ENCODE measurements at places on chromosomes 16 and 17.

- no peak for DNase-seq
Observed at GRCh38 chr16:66293207-66293735, 73.2 kb upstream of the CDH5 start.

DNA sequence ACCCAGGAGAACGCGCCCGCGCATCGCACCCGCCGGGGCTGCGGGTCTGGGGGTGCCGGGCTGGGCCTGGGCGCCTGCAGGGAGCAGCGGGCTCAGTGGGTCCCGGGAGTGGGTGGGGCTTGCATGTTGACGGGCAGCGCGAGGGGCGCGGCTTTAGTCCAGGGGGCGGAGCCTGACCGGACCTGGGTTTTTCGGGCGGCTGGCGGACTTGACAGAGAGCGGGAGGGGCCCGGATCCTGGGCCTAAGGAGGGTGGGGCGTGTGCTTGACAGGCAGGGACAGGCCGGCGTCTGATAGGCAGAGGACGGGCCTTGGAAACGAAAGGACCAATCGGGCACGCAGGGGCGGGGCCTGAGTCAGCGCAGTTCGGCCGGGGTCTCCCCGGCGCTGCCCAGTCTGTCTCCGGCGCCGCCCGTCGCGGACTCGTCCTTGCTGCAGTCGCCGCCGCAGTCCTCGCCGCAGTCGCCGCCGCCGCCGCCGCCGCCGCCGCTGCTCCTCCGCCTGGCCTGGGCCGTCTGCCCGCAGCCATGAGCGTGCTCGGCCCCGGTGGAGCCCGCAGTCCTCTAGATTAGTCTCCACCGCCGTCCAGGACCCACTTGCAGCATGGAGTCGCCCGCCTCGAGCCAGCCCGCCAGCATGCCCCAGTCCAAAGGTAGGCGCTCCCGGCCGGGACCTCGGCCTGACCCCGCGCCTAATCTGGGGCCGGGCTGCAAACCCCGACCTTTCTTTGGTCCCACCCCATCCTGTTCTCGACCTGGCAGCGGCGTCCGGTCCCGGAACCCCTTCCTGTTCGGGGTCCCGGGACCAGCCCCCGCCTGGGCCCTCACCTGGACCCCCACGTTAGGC is at the start of gene MAP2K3:
Gene MAP2K3 (plus strand): TSS at position 393 of the 845 bp plus-strand sequence. CDS start 210 bp downstream, at position 603.
- peak; percentile 96 for DNase-seq

DNA sequence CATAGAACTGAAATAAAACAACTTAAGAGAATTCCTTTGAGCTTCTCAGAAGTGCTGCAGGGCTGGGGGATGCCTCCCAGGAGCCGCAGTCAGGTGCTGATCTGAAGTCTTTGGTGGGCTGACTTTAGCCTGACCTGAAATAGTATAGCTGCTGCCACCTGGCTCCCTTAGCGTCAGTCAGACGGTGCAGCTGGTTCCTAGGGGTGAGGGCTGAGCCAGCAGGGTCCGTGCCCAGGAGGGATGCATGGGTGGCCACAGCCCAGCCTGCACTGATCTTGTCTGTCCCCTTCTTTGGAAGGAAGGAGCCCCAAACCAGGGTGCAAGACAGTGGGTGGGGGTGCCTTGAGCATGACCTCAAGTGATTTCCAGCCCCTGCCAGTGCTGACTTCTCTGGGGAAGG is 11.5 kb downstream of the MAPT start:
- no peak for DNase-seq

DNA sequence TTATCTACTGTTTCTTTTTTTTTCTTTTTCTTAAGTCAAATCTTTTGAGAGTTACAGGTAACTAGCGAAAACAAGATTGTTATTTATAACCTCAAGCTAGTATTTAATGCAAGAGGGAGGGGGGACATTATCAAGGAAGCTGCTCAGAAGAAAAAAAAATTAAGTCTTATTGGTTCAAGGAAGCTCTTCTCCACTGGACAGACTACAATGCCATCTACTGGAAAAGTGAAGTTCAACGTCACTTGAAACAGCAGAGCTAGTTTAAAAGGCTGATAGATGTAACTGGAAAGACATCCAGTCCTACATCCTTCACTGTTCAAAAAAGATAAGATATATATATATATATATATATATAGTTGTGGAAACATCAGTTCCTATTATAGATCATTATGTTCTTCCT is 418.0 kb upstream of the PSMD7 start:
- no peak for DNase-seq

DNA sequence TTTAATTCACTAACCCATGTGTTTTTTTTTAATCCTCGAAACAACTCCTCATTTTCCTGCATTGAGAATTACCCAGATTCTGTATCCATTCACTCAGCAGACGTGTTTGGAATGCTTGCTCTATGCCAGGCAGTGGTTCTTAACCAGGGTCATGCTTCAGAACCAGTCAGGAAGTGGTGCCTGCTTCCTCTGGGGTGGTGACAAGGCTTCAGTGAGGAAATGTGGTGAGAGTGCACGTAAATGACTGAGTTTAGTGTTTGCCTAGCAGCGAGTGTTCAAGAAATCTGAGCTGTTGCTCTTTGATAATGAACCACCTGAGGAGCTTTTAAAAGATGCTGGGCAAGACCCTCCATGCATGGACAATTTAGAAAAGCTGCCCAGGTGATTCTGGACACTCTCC is 9.9 kb downstream of the ZFP90 start:
- DNase-seq: peak; percentile 13

GRCh38 chr16:11892761-11893160 is 23.0 kb downstream of the GSPT1 start:
- DNase-seq: no peak

GRCh38 chr16:5885521-5885920 is 787.9 kb upstream of the EEF2KMT start:
- no peak for DNase-seq
